Left lobe of liver (tissue), 2 donors: ENCODE measurements at places on chromosomes 2 and 18. TPM values are rescaled to one million over a fixed set of nuclear protein-coding genes. Genes with fewer than 3 reads are reported as not detected.

SCYGR1 gene
- total RNA-seq = not detected

UGT1A7 gene
- total RNA-seq = 4.1 TPM

DNA sequence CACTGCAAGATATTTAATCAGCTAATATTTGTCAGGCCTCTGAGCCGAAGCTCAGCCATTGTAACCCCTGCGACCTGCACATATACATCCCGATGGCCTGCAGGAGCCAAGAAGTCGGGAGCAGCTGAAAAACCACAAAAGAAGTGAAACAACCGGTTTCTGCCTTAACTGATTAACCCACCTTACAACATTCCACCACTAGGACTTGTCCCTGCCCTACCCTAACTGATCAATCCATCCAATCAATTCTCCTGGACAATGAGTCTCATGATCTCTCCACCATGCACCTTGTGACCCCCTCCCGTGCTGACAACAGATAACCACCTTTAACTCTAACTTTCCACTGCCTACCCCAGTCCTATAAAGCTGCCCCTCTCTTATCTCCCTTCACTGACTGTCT, 945.4 kb upstream of the GYPC start:
- no peak for DNase-seq

GRCh38 chr2:99431587-99432275, 58.1 kb downstream of the REV1 start:
- no peak for DNase-seq

SLC38A11 gene
- 2.2 TPM for total RNA-seq

DNA sequence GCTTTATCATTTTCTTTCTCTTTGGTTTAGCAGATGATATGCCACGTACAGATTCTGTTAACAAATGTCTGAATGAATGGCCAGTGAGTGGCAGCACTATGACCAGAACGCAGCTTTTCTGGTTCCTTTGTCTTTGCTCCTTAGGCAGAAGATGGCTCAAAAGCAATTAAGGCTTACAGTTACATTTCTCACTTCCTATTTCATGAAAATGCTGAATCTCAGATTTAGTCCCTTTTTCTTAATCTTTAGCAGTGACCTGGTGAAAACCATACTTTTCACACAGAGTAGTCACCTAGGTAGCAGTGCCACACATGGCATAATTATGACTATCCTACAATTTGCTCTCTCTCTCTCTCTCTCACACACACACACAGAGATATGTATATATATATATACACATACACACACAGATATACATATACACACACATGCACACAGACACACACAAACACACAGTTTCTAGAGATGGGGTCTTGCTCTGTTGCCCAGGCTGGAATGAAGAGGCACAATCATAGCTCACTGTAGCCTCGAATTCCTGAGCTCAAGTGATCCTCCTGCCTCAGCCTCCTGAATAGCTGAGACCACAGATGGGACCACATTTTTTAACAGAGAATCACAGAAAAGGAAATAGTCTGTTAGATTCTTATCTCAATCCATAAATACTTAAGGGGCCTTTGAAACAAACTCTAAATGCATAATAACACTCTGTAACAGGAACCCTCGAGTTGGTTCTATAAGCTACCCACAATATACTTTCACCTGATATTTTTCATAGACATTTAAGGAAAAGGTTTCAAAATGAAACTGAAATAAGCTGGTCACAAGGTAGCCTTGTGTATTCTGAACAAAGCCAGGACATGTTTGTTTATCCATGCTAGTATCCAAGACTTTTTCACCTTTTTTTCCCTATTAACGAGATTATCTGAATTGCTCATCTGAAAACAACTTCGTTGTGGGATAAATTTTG, 11.6 kb downstream of the PDE6D start:
- DNase-seq = no peak

DNA sequence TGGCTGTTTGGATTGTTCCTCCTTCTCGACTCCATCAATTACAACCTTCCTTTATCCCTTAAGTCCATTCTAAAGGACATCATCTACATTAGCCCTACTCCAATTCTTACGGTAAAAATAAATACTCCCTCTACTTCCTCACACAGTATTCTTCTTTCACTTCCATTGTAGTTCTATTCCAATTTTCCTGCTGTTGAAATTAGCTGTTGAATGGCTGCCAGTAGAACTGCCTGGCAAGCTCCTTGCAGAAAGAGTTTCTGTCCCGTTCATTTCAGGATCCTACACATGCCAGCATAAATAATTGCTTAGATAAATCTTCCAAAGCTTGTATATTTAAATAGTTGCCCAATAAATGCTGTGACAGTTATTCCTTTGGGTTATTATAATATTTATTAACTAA, 459.3 kb upstream of the TRIB2 start:
- no peak for DNase-seq

- DNase-seq = peak; percentile 52
Observed at GRCh38 chr18:79950515-79951341, 725 bp downstream of the SLC66A2 start.

DNA sequence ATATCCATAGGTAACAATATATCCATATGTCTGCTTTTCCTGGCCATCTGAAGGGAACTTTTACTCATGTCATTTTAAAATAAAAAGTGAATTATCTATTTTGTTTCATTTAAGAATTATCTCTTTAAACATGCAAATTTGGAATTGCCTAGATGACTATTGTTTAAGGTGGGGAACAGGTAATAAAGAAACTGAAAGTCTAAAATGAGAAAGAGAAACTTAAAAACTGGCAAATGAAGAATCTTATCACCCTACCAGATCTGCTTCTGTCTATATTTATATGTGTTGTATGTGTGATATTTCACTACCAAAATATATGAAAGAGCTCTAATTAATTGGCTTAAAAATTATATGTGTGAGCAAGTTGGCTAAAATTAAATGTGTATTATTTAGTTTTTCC, 243.2 kb upstream of the KCNH7 start:
- DNase-seq = no peak

- DNase-seq = no peak
Observed at GRCh38 chr2:45836316-45836715, 184.8 kb downstream of the PRKCE start.

SNORC gene
- total RNA-seq = 15.5 TPM
